GM23248 (cell line): ENCODE measurements at places on chromosomes 1 and 21. TPM values are rescaled to one million over a fixed set of nuclear protein-coding genes. Genes with fewer than 3 reads are reported as not detected.

GRCh38 chr1:46457178-46457577, 32.5 kb upstream of the DMBX1 start:
- H3K4me1 ChIP-seq = peaks cover 5% of the 10 kb centered on the region
- H3K27ac ChIP-seq = no peak overlapping the region
- H3K27me3 ChIP-seq = peaks cover 35% of the 10 kb centered on the region
- H3K4me3 ChIP-seq = no peak overlapping the region
- H3K36me3 ChIP-seq = no peaks in the 10 kb centered on the region

GRCh38 chr1:78388275-78388674, 102.5 kb upstream of the PTGFR start:
- H3K27ac ChIP-seq = no peak overlapping the region
- no peaks in the 10 kb centered on the region for H3K36me3 ChIP-seq
- peak; percentile 3 for DNase-seq
- no peak overlapping the region for H3K4me3 ChIP-seq
- no peaks in the 10 kb centered on the region for H3K4me1 ChIP-seq

DNA sequence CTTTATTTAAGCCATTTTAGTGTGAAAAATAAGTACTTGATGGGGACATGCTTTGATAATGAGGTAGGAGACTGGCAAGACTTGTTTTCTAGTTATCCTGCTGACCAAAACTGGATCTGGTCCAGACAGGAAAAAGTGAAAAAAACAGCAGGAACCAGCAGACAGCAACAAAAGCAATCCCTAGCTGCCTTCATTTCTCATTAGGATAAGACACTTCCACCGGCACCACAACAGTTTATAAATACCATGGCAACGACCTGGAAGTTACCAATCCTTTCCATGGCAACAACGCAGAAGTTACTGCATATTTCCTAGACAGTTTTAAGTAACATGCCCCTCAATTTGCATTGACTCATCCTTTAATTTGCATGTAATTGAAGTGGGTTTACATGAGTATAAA, 993.8 kb upstream of the NCAM2 start:
- H3K36me3 ChIP-seq = no peaks in the 10 kb centered on the region
- no peaks in the 10 kb centered on the region for H3K4me1 ChIP-seq
- no peaks in the 10 kb centered on the region for H3K27me3 ChIP-seq
- no peak overlapping the region for H3K4me3 ChIP-seq
- no peak overlapping the region for H3K27ac ChIP-seq
- DNase-seq = no peak

- H3K27ac ChIP-seq = no peak overlapping the region
- H3K4me1 ChIP-seq = peaks cover 6% of the 10 kb centered on the region; the same call in 1 of the 2 replicates
- DNase-seq = no peak
- no peak overlapping the region for H3K4me3 ChIP-seq
- no peaks in the 10 kb centered on the region for H3K36me3 ChIP-seq
- H3K27me3 ChIP-seq = no peaks in the 10 kb centered on the region
These were observed 20.3 kb upstream of the ADGRB2 start for GRCh38 chr1:31784356-31785019.

The FCER1G gene
- not detected in 2 replicates for total RNA-seq

The IARS2 gene
- 93.3 and 98.5 TPM in 2 replicates for total RNA-seq

DNA sequence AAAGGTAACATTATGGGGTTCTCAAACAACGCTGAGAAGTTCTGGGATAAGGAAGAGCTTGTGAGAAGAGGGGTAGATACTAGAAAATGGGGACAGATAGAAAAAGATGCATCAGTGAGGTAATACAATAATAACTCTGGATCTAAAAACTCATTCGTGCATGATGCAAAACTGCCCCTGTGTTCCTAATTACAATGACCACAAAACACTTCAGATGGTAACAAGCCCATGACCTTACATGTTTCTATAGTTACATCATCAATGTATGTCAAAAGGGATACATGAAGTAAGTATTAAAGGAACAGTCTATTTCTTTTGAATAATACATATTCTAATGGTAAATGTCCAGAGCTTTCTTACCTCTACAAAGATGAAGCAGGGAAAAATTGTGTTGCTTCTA, 110.6 kb upstream of the PLPPR5 start:
- no peak overlapping the region for H3K4me3 ChIP-seq
- no peaks in the 10 kb centered on the region for H3K27me3 ChIP-seq
- H3K36me3 ChIP-seq = no peaks in the 10 kb centered on the region
- DNase-seq = no peak
- no peaks in the 10 kb centered on the region for H3K4me1 ChIP-seq

GRCh38 chr1:90198616-90199332, 203.9 kb downstream of the ZNF326 start:
- H3K36me3 ChIP-seq = no peaks in the 10 kb centered on the region
- DNase-seq = no peak
- H3K27ac ChIP-seq = no peak overlapping the region
- H3K4me1 ChIP-seq = no peaks in the 10 kb centered on the region
- no peaks in the 10 kb centered on the region for H3K27me3 ChIP-seq

GRCh38 chr21:42061986-42062235, 9.2 kb upstream of the UMODL1 start:
- H3K36me3 ChIP-seq = no peaks in the 10 kb centered on the region
- no peak overlapping the region for H3K4me3 ChIP-seq
- H3K27me3 ChIP-seq = no peaks in the 10 kb centered on the region

The PPP2R5A gene
- 31.7 and 37.9 TPM in 2 replicates for total RNA-seq

DNA sequence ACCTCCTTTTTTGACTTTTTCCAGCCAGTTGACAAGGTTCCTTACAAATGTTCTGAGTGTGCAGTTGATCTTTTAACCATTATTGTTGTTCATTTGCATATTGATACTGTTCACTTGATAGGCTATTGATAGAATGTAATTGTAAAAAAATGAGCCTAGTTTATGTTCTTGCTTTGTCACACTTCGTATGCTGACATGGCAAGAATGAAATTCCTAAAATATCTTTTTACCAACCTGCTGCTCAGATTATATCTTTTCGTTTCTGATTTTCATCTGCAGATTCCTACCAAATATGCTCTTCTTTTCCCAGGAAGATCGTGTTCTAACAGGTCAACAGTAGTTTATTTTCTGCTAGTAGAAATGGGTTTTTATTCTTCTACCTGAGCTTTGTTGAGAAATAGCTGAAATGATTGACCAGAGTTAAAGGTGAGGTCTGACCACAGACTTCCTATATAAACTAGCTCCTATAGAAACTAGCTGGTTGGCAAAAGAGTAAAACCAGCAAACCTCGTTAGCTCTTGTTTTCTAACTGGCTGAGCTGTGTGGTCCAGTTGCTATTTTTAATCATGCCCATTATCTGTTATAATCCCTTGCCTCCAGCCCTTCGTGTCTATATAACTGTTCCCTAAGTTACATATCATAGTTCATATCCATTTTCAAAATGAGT, 174.8 kb downstream of the HS2ST1 start:
- H3K27me3 ChIP-seq = no peaks in the 10 kb centered on the region
- H3K27ac ChIP-seq = no peak overlapping the region
- H3K4me1 ChIP-seq = 0 out of 2 replicates have a peak, but pooled peaks cover under 1% of the 10 kb centered on the region

DNA sequence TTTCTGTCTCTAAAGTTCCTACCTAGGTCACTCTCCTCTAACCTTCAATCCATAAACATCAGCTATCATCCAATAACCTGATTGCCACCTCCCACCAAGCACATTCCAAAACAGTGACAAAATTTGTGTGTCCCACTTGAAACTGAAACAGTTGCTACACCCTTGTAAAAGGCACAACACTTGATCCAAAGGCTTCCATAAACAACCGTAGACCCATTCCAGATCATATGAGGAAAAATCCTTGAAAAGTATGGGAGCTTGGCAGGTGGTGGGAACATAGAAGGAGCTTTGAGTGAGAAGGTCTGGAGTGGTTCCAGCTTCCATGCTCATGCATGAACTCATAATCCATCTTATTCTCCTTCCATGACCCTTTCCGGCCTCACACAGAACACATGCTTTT, 82.0 kb upstream of the ATP1A1 start:
- H3K36me3 ChIP-seq = no peaks in the 10 kb centered on the region
- no peak overlapping the region for H3K4me3 ChIP-seq
- no peak overlapping the region for H3K27ac ChIP-seq
- H3K4me1 ChIP-seq = peaks cover 9% of the 10 kb centered on the region
- no peaks in the 10 kb centered on the region for H3K27me3 ChIP-seq

The ANXA9 gene
- total RNA-seq = not detected in 2 replicates

DNA sequence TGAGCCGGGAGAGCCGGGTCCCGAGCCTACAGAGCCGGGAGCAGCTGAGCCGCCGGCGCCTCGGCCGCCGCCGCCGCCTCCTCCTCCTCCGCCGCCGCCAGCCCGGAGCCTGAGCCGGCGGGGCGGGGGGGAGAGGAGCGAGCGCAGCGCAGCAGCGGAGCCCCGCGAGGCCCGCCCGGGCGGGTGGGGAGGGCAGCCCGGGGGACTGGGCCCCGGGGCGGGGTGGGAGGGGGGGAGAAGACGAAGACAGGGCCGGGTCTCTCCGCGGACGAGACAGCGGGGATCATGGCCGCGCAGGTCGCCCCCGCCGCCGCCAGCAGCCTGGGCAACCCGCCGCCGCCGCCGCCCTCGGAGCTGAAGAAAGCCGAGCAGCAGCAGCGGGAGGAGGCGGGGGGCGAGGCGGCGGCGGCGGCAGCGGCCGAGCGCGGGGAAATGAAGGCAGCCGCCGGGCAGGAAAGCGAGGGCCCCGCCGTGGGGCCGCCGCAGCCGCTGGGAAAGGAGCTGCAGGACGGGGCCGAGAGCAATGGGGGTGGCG, 371 bp downstream of the ARID1A start:
- peak overlapping the region; percentile 91 for H3K27ac ChIP-seq
- DNase-seq = no peak
- peak overlapping the region; percentile 83 for H3K4me3 ChIP-seq
- no peaks in the 10 kb centered on the region for H3K36me3 ChIP-seq
- H3K4me1 ChIP-seq = peaks cover 54% of the 10 kb centered on the region

DNA sequence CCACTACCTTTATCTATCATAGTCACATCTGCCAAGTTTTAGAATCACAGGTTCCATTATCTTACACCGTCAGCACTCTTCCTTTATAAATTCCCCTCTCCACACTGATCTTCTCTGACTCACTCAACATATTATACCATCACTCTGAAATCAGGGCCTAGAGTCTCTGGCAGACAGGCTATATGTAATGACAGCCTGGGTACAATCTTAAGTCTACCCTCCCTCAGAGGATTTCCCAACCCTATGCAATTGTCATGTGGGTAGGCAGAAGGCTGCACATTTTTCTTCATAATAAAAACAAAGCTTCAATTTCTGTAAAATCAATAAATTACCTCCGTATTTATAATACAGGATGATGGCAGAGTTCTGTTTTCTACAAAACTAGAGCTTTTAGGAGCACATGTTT, 138.0 kb downstream of the RERE start:
- DNase-seq = peak; percentile 60
- no peak overlapping the region for H3K4me3 ChIP-seq
- no peaks in the 10 kb centered on the region for H3K36me3 ChIP-seq
- H3K4me1 ChIP-seq = peaks cover 33% of the 10 kb centered on the region
- H3K27me3 ChIP-seq = no peaks in the 10 kb centered on the region

GRCh38 chr1:203112475-203112874, 15.1 kb upstream of the ADORA1 start:
- no peak for DNase-seq
- H3K4me1 ChIP-seq = no peaks in the 10 kb centered on the region
- no peak overlapping the region for H3K27ac ChIP-seq
- H3K27me3 ChIP-seq = peaks cover 69% of the 10 kb centered on the region

DNA sequence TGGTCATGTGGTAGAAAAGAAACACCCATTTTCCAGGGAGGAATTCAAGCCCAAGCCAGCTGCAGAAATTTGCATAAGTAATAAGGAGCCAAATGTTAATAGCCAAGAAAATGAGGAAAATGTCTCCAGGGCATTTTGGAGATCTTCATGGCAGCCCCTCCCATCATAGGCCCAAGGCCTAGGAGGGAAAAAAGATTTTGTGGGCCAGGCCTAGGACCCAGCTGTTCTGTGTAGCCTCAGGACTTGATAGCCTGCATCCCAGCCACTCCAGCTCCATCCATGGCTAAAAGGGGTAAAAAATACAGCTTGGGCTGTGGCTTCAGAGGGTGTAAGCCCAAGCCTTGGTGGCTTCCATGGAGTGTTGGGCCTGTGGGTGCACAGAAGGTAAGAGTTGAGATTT, 21.4 kb upstream of the LYPD8 start:
- no peaks in the 10 kb centered on the region for H3K36me3 ChIP-seq
- no peak overlapping the region for H3K27ac ChIP-seq
- no peak overlapping the region for H3K4me3 ChIP-seq
- H3K27me3 ChIP-seq = no peaks in the 10 kb centered on the region

The RAD54L gene
- total RNA-seq = 1.9 and 3.0 TPM in 2 replicates

DNA sequence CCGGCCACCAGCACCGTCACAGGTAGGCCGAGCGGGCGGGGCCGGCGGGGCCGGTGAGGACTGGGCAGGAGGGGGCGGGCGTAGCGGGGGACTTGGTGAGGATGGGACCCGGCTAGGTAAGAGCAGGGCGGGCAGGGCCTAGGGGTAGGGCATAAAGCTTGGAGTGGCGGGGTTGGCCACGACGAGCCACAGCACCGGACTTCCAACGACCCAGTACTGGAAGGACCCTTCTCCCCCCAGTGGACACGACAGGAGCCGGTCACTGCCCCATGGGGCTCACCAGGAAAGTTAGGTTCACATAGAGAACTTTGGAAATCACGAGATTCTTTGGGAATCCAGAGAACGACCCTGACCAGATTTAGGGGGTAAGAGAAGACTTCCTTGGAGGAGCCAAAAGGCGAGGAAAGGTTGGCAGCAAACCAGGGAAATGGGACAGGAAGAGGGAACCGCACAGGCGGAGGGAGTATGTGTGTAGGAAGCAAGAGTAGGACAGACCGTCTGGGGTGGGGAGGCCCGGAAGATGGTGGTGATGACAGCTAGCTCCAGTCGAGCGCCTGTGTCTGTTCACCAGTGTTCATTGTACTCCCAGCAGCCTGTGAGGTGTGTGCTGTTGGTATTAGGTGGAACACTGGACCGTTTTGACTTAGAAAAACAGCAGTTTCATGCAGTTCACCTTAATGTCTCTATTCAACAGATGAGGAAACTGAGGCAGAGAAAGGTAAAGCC, 20.4 kb downstream of the ZNF362 start:
- 0 out of 2 replicates have a peak, but pooled peaks cover 7% of the 10 kb centered on the region for H3K36me3 ChIP-seq
- H3K27me3 ChIP-seq = no peaks in the 10 kb centered on the region
- no peak overlapping the region for H3K27ac ChIP-seq
- no peak overlapping the region for H3K4me3 ChIP-seq

- no peak overlapping the region for H3K27ac ChIP-seq
- no peak for DNase-seq
- H3K27me3 ChIP-seq = 0 out of 2 replicates have a peak, but pooled peaks cover 3% of the 10 kb centered on the region
- H3K36me3 ChIP-seq = no peaks in the 10 kb centered on the region
These were observed 106.2 kb downstream of the UCK2 start for GRCh38 chr1:165933446-165934170.

- no peaks in the 10 kb centered on the region for H3K36me3 ChIP-seq
- no peak overlapping the region for H3K4me3 ChIP-seq
- H3K27me3 ChIP-seq = 0 out of 2 replicates have a peak, but pooled peaks cover 4% of the 10 kb centered on the region
- no peak for DNase-seq
These were observed 9.2 kb downstream of the STYXL2 start for GRCh38 chr1:167102906-167103573.

- H3K27ac ChIP-seq = no peak overlapping the region
- DNase-seq = no peak
- H3K4me1 ChIP-seq = no peaks in the 10 kb centered on the region
- H3K4me3 ChIP-seq = no peak overlapping the region
- no peaks in the 10 kb centered on the region for H3K27me3 ChIP-seq
These were observed 25.0 kb upstream of the DDX59 start for GRCh38 chr1:200694738-200695137.
